ENCODE measurements at places on chromosomes 12 and 14.

DNA sequence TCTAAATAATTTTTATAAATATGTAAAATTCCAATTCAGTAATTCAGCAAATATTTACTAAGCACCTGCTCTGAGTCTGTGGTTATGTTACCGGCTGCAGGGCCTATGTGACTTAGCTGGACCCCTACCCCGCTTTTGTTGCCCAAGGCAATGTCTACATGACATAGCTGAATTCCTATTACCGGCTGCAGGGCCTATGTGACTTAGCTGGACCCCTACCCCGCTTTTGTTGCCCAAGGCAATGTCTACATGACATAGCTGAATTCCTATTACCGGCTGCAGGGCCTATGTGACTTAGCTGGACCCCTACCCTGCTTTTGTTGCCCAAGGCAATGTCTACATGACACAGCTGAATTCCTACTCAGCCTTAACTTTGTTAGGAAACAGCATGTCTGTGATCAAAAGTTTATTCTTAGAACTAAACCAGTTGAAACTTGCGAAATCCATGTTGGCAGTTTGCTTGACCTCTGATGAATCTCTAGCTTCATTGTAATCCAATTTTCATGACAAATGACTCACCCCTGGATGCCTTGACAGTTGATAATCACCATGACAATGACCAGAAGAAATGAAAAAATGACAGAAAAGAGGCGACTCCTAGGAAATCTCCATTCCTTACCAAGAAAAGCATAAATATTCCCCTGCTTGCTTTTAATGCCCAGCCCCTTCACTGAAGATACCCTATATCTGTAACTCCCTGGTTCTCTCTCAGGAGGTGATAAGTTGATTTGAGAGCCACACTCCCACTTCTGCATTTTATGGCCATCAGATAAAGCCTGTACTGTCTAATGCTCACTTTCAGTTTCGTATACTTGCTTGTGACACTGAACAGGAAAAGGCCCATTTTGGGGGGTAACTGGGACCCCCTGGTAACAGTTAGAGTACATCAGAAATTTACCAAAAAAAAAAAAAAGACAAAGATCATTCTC lies 148.4 kb upstream of the SYT10 start:
- DNase-seq, result no peak

DNA sequence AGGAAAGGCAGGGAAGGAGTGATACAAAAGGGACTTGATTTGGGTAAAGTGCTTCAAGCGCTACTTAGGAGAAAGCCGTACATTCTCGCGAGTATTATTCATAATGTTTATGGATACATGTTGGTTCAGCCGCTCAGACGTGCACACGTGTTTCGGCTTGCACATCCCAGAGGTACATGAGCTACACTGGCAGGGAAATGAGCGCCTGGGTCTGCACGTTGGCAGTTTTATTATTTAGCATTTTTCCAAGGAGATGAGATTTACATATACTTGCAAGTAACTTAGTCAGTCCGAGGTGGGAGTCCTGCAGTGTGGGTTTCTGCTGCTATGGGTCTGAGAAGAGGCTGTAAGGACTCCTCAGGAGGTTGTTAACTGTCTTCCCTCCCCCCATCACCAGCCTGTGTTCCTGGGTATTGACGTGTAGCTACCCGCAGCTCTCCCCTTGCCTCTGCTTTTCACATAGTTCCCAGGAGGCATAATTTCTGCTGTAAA lies 1.5 kb downstream of the PRKCH start:
- DNase-seq, result peak; percentile 71

DNA sequence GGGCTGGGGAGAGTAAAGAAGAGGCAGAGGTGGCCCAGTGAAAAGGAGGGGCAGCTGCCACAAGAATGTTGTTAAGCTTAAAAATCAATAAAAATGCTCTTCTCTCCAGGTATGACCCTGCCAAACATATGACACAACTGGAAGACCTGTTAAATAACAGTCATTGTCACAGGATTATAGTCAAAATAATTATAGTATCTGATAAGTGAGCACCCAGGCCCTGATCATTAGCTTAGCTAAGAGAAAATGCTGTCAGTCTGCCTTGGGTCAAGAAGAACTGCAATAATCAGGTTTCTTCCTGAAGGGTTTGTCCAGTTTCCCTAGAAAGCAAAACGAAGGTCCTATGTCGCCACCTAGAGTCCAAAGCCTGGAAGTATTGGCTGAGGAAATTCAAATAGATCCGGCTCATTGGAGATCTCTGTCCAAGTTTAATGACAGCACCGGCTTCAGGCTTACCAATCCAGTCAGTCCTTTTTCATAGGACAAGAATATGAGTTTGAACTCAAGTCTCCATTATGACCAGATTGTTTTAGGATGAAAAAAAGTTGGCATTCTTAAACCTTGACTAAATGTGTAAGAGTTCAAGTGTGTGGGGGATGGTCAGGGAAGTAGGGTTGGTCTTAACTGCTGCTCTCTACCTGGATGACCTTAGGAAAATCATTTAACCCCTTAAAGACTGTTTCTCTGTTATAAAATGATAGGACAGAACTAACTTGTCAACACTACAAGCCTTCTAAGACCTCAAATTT lies 22.5 kb upstream of the NKX2-8 start:
- no peak for DNase-seq

DNA sequence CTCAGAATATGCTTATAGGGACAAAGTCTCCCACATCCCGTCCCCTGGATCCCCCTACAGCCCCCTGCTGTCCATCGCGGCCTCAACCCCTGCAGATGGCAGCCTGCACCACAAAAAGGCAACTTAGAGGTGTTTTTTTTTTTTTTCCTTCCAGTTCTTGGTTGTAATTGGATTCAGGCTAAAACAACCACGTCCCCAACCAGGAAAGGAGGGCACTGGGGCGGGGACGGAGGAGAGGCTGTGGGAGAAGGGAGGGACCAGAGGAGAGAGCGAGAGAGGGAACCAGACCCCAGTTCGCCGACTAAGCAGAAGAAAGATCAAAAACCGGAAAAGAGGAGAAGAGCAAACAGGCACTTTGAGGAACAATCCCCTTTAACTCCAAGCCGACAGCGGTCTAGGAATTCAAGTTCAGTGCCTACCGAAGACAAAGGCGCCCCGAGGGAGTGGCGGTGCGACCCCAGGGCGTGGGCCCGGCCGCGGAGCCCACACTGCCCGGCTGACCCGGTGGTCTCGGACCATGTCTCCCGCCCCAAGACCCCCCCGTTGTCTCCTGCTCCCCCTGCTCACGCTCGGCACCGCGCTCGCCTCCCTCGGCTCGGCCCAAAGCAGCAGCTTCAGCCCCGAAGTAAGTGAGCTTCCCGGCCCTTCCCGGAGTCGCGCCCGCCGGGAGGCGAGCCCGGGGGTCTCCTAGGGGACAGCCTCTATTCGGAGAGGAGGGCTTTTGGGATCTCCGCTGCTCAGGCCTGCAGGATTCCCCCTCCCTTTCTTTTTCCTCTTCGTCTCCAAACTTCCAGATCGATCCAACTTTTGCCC lies at the start of gene MMP14:
MMP14 (plus strand) TSS at position 285 of the 813 bp plus-strand sequence; CDS start at position 518, 233 bp downstream.
- DNase-seq, result no peak

- peak; percentile 40 for DNase-seq
Observed at GRCh38 chr12:57837864-57838562, 8.5 kb downstream of the CTDSP2 start.

DNA sequence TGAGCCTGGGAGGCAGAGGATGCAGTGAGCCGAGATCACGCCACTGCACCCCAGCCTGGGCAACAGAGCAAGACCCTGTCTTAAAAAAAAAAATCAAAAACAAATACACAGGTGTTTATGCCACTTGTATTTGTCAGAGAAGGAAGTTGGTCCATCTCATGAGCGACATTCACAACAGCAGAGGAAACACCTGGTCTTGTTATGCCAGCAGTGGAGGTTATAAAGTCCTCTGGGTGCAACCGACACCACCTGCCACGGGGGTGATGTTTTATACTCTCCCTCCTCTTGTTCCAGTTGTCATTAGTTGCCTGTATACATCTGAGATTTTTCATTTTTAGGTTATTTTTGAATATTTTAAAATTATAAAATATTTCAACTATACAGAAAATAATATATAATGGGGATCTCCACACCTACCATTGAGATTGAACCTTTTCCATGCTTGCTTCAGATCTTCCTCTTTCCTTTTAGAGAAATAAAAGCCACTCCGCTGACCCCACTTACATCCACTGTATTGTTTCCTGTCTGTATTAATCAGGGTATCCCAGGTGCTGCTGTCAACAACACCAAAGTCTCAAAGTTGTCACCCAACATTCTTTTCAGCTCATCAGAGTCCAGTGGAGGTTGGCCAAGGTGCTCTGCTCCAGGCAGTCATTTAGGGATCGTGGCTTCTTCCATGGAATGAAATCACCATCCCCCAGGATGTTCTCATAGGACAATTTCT lies 65.1 kb downstream of the RNFT2 start:
- no peak for DNase-seq

- no peak for DNase-seq
Observed at GRCh38 chr14:60812987-60813386, 78.4 kb downstream of the MNAT1 start.

- peak; percentile 42 for DNase-seq
Observed at GRCh38 chr14:69708586-69709560, 58.1 kb upstream of the SRSF5 start.

DNA sequence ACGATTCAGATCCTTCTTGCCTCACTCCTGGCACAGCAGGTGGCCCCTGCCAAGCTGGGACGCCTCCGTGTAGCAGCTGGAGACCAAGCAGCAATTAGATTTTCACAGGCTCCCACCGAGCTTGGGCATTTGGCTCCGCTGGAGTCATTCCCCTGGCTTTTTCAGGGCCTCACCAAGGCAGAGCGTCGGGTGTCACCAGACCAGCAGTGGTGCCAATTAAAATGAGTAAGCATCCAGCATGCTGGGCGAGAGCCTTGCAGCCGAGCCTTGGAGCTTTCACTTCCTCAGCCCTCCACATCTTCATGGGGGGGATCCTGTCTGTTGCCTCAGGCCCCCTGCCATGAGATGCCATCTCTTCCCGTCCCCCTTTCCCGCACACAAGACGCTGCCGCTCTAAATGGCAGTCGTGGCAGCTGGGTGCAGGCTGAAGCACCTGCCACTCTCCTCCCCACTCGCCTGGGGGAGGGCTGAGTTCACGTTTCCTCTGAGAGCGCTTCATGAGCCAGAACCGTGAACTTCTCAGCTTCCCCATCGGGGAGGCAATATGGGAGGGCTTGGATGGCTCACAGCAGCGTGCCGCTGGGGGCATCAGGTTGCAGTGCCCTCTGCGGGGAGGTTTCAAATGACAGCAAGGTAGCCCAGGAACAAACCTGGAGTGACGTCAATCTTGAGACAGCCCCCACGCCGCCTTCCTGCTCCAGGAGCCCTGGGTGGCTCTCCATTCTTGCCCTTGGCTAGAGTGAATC lies 11.7 kb downstream of the TPCN1 start:
- DNase-seq, result peak; percentile 81

DNA sequence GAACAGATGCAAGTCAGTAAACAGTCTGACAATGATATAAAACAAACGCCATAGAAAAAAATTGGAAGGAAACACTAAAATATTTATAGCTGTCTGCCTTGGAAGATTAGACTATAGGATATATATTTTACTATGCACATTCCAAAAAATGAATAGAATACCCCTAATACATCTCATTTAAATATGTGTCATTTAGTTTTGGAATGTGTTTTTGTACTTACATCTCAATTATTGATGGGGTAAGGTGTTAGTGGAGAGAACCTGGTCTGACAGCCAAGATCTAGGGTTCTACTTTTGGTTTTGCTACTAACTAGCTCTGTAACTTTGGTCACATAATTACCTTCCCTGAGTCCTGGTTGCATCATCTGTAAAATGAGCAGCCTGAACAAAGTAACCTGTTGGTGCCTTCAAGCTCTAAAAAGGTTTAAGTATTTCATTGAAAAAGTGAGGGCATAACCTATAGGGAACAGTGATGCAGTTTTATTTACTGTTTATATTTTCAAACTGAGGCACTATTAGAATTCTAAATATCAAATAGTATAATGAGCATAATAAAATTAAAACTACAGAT lies 28.6 kb upstream of the SLC6A13 start:
- DNase-seq, result no peak

DNA sequence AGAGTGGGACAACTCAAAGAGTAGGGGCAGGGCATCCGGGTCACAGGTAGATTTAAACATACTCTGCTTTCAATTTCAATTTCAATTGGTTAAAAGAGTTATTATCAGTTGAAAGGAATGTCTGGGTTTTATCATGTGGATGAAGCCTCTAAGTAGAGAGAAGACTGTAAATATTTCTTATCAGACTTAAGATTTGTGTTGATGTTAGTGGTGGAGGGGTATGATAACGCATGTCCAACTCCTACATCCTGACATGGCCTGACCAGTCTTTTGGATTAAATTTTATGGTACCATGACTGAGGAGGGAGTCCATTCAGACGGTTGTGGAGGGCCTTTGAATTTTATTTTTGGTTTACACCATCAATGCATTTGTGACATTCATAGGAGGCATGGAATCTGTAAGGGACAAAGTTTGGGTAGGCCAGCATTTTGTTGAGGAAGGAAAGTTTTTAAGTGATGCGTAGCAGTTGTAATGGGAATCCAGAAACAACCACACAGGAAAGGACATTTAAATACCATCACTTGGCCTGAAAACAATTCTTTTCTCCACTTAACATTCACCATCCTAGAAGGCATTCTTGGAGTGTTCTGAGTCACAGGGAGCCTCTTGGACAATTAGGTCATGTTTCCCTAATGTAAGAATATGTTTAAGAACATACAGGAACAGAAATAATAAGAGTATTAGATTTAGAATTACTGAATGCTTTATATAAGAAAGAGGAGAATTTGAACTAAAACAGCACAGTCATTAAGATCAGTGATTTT lies 371.9 kb downstream of the ATP23 start:
- DNase-seq, result no peak

DNA sequence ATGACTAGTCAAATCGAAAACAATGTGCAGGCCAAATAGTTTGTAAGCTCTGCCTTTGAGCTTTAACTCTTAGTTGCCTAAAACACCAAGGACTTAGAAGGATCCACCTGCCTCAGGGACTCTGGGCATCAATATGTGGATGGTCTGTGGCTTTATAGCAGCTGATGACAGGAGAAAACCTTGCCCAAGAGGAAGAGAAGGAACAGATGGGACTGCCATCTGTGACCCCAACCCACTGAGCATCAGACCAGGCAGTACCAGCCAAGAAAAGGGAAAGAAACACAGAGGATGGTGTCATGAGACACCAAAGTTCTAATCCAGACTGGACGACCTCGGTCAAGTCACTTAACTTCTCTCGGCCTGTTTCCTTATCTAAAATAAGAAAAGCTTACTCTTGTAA lies 12.7 kb downstream of the TGFB3 start:
- DNase-seq, result no peak

DNA sequence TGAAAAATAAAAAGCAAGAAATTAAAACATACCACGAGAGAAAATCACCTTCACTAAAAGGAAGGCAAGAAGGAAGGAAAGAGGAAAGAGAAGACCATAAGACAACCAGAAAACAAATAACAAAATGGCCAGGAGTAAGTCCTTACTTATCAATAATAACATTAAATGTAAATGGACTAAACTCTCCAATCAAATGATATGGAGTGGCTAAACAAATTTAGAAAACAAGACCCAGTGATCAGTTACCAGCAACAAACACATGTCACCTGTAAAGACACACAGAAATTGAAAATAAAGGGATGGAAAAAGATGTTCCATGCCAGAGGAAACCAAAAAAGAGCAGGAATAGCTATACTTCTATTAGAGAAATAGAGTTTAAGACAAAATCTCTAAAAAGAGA lies 85.0 kb upstream of the SLC38A4 start:
- DNase-seq, result no peak

Data from CD4-positive, alpha-beta T cell treated with Interleukin-6 for 4 hours (primary cell).